Mucosa of gallbladder (tissue), 1 donor: ENCODE measurements at places on chromosomes 5 and 9. TPM values are rescaled to one million over a fixed set of nuclear protein-coding genes. Genes with fewer than 3 reads are reported as not detected.

The CDC25C gene
- 0.37 TPM for total RNA-seq

The ZNF782 gene
- 8.5 TPM for total RNA-seq

GRCh38 chr9:37801287-37801850, 772 bp downstream of the DCAF10 start:
- no peak for DNase-seq

DNA sequence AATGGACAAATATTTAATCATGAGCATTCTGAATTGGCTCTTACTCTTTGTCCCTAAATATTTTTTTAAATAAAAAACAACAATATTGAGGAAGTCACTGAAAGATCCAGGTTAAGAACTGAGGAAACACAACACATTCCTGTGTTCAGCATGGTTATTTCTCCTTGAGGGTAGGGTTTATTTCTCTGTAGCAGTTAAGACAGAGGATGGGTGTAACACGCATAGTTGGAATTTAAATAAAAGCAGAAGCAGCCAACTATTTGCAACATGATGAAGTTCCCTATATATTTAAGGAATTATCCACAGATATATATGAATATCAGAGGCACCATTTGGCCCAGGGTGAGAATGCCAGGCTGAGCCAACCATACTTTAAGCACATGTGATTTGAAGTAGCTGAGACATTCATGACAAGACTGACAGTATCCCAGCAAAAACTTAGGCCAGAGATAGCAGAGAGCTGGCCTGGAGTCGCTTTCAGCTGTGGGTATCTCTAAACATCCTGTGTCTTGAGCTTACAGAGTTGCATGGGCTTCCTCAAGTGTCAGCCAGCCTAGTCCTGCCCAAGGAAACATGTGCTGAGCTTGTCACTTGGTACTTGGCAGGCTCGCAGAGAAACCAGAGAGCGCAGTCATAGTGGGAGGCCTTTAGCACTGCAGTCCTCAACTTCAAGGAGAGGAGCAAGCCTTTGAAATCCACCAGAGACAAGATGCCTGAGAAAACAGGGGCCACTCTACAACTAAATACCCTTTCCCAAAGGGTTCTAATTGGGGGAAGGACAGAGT, 43.6 kb downstream of the SEMA5A start:
- no peak for DNase-seq

DNA sequence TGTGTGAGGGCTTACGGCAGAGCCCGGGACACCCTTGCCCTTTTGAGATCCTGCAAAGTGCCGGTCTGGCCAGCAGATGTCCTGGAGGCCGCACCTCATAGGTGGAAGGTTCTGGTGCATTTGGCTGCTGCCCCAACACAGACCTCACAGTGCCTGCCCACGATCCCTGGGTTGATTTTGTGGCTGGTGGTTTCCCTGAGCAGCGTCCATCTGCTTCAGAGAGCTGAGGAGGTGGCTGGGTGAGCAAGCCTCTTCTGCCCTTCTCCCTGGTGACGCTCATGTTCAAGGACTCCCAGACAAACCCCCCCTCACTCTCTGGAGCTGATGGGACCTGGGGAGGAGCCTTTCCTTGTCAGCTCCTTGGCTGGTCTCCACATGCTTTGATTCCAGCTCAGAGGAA, 18.9 kb downstream of the BNIP1 start:
- no peak for DNase-seq

GRCh38 chr9:27247756-27248155, 49.2 kb downstream of the EQTN start:
- DNase-seq, result peak; percentile 32

DNA sequence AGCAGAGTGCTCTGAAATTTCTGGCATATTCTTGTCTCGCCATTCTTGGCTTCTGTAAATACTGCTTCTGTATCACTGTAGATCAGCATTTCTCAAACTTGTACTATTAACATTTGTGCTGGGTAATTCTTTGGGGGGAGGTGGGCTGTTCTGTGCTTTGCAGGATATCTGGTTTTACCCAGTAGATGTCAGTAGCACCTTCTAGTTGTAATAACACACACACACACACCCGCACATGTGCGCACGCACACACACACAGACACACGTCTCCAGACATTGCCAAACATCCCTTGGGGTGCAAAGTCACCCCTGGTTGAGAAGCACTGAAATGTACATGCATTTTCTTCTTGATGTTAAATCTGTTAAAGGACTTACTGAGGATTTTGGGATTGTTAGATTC, 304.1 kb downstream of the MAT2B start:
- DNase-seq, result no peak

DNA sequence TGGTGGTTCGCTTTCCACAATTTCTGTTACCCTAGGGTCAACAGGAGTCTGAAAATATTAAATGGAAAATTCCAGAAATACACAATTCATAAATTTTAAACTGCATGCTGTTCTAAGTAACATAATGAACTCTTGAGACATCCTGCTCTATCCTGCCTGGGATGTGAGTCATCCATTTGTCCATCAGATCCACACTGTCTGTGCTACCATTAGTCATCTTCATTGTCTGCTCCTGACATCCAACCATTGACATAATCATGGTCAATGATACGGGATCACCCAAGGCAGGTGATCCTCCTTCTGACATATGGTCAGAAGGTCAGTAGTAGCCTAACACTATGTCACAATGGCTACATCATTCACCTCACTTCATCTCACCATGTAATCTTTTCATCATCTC, 276.7 kb upstream of the KIF2A start:
- DNase-seq, result no peak

DNA sequence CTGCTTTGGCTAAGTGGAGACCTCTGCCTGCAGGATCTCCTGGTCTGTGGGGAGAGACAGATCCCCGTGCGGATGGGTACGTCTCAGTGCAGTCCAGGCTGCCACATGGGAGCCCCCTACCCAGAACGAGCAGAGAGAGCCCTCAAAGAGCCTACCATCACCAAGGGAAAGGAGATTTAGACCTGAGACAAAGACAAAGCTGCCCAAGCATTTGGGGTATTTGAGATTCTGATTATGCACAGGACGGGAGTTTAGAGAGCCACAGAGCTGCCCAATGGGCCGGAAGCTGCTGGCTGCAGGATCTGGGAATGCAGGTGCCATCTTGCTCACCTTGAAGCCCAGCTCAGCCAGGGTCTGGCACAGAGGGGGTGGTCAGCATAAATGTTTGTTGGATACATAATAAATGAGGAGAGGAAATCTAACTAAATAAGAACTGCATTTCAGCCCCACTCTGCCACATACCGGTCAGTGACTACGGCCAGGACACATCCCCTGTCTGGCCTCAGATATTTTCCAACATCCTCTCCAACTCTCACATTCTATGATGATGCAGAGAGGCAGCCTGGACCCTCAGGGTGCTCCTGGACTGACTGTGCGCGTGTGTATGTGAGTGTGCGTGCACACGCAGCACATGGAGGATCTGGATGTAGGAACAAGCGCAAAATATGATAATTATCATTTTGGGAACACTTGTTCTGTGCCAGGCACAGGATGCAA, 157.8 kb downstream of the FGF18 start:
- no peak for DNase-seq

DNA sequence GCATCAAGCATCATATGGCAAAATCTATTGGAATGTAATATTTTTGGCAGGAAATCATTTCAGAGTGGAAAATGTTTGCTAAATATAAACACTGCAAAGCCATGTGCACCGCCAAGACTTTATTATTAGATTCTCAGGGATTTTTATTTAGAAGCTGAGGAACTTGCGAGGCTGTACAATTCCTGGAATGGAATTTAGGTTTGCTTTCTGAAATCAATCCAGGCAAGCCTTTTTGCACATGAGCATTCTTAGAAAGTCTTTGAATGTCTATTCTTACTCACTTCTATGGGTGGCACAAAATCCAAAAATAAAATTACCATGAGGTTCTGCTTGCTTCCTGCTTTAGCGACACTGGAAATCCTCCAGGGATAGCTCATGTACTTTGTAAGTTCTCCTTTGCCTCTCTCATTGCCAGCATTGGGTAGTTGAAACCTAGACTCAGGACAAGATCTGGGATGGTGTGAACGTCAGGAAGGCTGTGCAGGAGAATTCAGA, 71.5 kb upstream of the PALM2AKAP2 start:
- no peak for DNase-seq

DNA sequence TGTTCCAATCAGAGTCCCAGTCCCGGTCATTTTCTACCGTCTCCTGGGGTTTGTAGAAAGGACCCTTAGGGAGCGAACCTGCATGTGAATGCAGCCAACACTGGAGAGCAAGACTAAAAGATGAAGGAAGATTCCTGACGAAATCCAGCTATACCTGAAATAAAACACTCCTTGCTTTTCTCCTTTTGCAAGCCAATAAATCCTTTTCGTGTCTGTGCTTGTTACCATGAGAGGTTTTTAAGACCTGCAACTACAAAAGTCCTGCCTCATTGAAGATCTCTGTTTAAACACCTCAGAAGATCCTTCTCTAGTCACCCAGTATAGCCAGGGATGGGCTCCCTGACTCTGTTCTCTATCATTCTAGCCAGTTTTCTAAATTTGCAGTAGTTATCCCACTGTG, 10.0 kb upstream of the SLC34A1 start:
- DNase-seq, result no peak
